ENCODE measurements at places on chromosomes 11 and 22.

DNA sequence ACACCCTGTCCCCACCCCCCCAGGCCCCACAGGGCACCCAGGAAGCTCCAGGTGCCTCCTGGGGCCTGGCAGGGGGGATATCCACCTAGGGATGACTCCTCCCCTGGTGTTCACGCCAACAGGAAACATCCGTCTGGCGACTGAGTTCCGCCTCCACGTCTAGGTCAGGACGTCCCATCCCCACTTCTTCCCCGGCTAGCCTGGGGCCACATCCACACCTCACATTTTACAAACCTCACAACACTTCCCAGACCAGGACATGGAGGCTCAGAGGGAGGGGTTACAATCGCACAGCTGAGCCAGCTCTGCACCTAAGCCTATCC, 21.0 kb downstream of the MAFF start:
- no peak for DNase-seq
- no peak overlapping the region for H3K4me3 ChIP-seq
- H3K36me3 ChIP-seq = no peaks in the 10 kb centered on the region
- H3K4me1 ChIP-seq = peaks cover 10% of the 10 kb centered on the region
- no peaks in the 10 kb centered on the region for H3K27me3 ChIP-seq

DNA sequence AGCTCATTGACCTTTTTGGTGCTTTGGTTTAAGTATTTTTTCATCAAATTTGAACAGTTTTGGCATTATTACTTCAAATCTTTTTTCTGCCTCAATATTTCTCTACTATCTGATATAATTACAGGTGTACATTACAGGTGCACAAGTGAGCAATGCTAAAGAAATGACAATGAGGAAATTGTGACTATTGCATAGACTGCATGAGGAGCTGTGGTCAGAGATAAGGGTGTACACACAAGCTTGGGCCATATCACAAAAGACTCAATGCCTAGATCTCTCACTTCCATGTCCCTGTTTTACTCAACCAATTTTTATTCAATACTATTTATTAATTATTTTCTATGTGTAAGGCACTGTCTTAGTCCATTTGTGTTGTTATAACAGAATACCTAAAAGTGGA, 251.0 kb upstream of the UBASH3B start:
- H3K36me3 ChIP-seq = no peaks in the 10 kb centered on the region
- H3K4me3 ChIP-seq = no peak overlapping the region
- H3K27me3 ChIP-seq = peaks cover 15% of the 10 kb centered on the region
- no peak for DNase-seq
- no peak overlapping the region for H3K27ac ChIP-seq

DNA sequence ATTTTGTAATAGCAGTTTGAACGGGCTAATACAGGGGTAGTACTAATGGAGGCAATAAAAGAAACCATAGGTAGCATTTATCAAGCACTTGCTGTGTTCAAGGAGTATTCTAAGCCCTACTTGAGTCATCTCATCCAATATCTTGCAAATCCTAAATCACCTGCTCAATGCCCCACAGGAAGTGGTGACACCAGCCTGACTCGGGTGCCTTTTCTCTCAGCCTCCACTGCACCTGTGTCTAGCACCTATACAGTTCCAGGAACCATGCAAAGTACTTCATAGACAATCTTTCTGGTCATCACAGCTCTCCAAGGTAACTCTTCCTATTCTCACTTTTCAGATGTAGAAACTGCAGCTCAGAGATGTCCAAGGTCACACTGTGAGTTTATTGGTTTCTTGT, 98.0 kb downstream of the PRR5L start:
- H3K36me3 ChIP-seq = peaks cover 3% of the 10 kb centered on the region
- peaks cover 47% of the 10 kb centered on the region for H3K4me1 ChIP-seq
- peak; percentile 66 for DNase-seq
- peaks cover 8% of the 10 kb centered on the region for H3K27me3 ChIP-seq

DNA sequence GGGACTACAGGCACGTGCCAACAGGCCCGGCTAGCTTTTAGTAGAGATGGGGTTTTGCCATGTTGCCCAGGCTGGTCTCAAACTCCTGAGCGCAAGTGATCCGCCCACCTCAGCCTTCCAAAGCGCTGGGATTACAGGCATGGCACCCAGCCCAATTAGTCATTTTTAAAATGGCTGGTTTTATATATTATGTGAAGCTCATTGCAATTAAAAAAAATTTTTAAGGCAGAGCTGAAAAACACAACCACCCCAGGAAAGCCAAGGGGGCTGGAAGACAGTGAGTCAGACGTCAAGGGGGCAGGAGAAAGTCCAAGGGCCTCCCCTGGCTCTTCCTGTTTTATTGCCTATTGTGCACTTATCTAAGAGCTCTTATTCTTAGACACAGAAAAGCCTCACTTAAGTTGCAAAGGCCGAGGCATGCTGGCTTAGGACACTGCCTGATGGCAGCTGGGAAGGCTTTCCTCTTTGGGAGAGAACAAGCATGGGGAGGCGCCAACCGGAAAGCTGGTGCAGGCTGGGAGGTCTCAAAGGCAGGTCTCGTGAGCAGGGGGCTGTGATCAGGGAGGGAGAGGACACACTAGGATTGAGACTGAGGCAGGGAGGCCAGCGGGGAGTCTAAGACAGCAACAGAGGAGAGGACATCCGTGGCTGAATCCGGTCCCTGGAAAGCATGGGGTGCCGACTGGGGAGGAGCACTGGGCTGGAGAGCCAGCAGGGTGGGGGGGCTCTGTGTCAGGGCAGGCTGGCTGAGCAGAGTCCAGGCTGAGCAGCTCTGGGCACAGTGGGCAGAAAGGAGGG, 11.1 kb upstream of the OSM start:
- no peak for DNase-seq
- no peaks in the 10 kb centered on the region for H3K27me3 ChIP-seq
- H3K27ac ChIP-seq = no peak overlapping the region
- H3K4me1 ChIP-seq = peaks cover 30% of the 10 kb centered on the region

GRCh38 chr11:61890529-61891330, 615 bp downstream of the FADS3 start:
- no peaks in the 10 kb centered on the region for H3K36me3 ChIP-seq
- peaks cover 10% of the 10 kb centered on the region for H3K4me1 ChIP-seq
- no peak overlapping the region for H3K27ac ChIP-seq
- DNase-seq = peak; percentile 51

DNA sequence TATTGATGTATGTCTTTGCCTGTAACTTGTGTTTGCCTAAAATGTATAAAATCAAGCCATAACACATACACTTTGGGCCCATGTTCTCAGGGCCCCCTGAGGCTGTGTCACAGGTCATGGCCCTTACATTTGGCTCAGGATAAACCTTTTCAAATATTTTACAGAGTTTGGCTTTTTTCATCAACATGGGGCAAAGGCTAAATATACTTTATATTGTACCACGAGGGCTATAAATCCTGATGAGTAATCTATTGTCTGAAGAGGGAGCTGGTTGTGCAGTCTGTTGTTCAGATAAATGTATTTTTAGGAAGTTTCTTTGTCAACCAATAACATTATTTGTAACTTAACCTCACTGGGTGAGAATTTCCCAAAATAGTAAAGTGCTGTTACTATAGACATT, 404.6 kb upstream of the DDI1 start:
- no peak overlapping the region for H3K4me3 ChIP-seq
- H3K4me1 ChIP-seq = no peaks in the 10 kb centered on the region
- DNase-seq = no peak
- no peak overlapping the region for H3K27ac ChIP-seq

DNA sequence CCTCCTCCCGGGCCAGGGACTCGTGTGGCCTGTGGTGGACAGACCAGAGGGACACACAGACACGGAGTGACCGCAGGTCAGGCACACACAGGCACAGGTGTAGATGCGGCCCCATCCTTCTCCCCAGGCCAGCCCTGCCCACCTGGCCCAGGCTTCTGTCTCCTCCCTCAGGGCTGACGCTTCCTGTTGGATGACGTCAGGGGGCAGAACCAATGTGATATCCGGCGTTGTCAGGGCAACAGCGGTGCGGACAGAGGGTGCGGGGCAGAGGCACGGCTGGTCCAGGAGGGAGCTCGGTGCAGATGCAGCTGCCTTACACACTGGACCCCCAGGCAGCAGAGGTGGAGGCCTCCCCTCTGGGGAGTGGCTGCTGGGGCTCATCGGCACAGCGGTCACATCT, 2.9 kb upstream of the TUBGCP6 start:
- H3K4me1 ChIP-seq = peaks cover 30% of the 10 kb centered on the region
- DNase-seq = peak; percentile 56
- H3K27me3 ChIP-seq = no peaks in the 10 kb centered on the region
- H3K27ac ChIP-seq = no peak overlapping the region
- H3K4me3 ChIP-seq = no peak overlapping the region

DNA sequence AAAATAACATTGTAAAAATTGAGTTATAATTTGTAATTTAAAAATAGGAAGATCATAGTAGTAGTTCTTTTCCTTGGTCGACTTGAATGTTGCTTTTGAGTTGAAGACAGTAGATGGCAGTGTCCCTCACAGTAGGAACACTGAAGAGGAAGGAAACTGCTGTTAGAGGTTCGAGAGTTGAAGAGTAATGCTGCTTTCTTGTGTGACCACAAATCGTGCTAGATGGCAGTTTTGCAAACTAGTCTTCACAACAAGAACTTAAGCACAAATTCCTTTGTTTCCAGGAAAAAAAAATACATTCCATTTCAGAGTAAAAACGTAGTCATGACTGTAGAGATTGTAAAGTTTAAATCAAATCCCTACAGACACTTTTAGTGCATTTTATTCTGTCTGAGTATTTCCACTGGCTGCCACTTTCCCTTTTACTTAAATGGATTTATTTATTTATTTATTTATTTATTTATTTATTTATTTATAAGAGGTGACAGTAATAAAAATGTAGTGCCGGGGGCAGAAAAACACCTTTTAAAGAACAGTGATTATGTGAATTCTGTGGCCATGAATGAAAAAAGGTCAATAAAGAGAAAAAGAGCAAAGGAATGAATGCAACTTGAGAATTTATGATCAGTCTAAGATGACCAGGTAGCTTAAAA, 54.6 kb downstream of the SPECC1L start:
- H3K27ac ChIP-seq = peak overlapping the region; percentile 35
- no peaks in the 10 kb centered on the region for H3K27me3 ChIP-seq
- peak; percentile 31 for DNase-seq

GRCh38 chr11:30312243-30312642, 10.7 kb upstream of the ARL14EP start:
- peaks cover 3% of the 10 kb centered on the region for H3K36me3 ChIP-seq
- no peak overlapping the region for H3K4me3 ChIP-seq
- no peaks in the 10 kb centered on the region for H3K4me1 ChIP-seq
- no peak for DNase-seq
